ENCODE measurements at places on chromosomes 2 and 18.

GRCh38 chr2:61218817-61219170, 56.8 kb downstream of the C2orf74 start:
- no peak overlapping the region for H3K27ac ChIP-seq
- no peaks in the 10 kb centered on the region for H3K4me1 ChIP-seq
- H3K36me3 ChIP-seq = peaks cover 47% of the 10 kb centered on the region
- no peak for DNase-seq

- H3K4me1 ChIP-seq = peaks cover 23% of the 10 kb centered on the region
- H3K4me3 ChIP-seq = no peak overlapping the region
- no peaks in the 10 kb centered on the region for H3K27me3 ChIP-seq
- H3K36me3 ChIP-seq = peaks cover 69% of the 10 kb centered on the region
- H3K27ac ChIP-seq = no peak overlapping the region
These were observed 33.3 kb downstream of the POLR1A start for GRCh38 chr2:86072271-86072858.

- H3K27ac ChIP-seq = peak overlapping the region; percentile 96
- H3K4me1 ChIP-seq = peaks cover 19% of the 10 kb centered on the region
- no peaks in the 10 kb centered on the region for H3K36me3 ChIP-seq
- DNase-seq = peak; percentile 90
- H3K27me3 ChIP-seq = no peaks in the 10 kb centered on the region
These were observed 387.6 kb downstream of the FIGN start for GRCh38 chr2:163347982-163348856.

- DNase-seq = no peak
- no peak overlapping the region for H3K4me3 ChIP-seq
- no peaks in the 10 kb centered on the region for H3K27me3 ChIP-seq
These were observed 101.6 kb upstream of the MAP4K3 start for GRCh38 chr2:39538718-39539117.

DNA sequence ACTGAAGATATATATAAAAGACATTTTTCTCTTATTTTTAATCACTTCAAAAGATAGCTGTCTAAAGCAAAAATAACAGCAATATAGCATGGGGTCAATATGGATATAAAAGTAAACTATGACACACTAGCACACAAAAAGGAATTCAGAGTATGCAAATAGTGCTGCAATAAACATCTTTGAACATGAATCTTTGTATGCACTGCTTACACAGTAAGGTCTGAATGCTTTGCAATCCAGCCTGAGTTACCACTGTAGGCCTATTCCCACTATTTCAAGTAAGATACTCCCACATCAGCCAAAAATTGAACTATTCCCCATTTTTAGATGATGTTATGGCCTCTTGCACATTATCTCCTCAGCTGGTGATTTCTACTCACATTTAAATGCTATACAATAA, 27.4 kb upstream of the ERCC3 start:
- H3K27me3 ChIP-seq = no peaks in the 10 kb centered on the region
- no peak overlapping the region for H3K4me3 ChIP-seq
- no peaks in the 10 kb centered on the region for H3K4me1 ChIP-seq
- H3K27ac ChIP-seq = no peak overlapping the region

DNA sequence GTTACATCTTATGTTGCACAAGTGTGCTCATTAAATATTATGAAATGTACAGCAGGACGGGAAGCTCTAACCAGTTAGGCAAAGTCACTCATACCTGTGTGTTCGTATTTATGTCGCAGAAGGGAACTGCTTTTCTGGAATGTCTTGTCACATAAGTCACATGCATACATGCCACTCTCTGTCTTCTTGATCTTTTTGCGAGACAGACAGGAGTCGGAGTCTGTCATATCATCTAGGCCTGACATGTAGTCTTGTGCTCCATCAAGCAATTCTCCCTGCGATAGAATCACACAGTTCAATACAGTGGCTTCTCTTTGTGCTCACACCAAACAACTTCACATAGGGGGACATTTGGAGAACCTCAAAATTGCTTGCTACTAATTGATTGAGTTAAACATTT, 123.6 kb downstream of the ZEB2 start:
- H3K27me3 ChIP-seq = no peaks in the 10 kb centered on the region
- H3K27ac ChIP-seq = no peak overlapping the region
- DNase-seq = no peak

DNA sequence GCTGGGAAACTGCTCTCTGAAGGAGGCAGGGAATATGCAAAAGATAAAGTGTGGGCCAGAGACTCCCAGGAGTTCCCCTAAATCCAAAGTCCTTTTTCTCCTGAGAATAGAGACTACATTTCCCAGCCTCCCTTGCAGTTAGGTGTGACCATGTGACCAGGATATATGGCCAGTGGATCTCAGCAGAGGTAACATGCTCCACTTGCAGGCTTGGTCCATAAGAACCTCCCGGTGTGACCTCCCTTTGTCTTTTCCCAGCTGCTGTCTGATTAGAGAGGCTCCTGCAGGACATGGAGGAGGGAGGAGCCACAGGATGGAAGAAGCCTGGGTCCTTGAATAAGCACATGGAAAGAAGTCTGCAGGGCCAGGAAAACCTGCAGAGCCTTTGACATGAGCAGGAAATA, 76.2 kb downstream of the TGFA start:
- H3K27me3 ChIP-seq = no peaks in the 10 kb centered on the region
- H3K27ac ChIP-seq = no peak overlapping the region
- no peaks in the 10 kb centered on the region for H3K36me3 ChIP-seq
- DNase-seq = no peak

DNA sequence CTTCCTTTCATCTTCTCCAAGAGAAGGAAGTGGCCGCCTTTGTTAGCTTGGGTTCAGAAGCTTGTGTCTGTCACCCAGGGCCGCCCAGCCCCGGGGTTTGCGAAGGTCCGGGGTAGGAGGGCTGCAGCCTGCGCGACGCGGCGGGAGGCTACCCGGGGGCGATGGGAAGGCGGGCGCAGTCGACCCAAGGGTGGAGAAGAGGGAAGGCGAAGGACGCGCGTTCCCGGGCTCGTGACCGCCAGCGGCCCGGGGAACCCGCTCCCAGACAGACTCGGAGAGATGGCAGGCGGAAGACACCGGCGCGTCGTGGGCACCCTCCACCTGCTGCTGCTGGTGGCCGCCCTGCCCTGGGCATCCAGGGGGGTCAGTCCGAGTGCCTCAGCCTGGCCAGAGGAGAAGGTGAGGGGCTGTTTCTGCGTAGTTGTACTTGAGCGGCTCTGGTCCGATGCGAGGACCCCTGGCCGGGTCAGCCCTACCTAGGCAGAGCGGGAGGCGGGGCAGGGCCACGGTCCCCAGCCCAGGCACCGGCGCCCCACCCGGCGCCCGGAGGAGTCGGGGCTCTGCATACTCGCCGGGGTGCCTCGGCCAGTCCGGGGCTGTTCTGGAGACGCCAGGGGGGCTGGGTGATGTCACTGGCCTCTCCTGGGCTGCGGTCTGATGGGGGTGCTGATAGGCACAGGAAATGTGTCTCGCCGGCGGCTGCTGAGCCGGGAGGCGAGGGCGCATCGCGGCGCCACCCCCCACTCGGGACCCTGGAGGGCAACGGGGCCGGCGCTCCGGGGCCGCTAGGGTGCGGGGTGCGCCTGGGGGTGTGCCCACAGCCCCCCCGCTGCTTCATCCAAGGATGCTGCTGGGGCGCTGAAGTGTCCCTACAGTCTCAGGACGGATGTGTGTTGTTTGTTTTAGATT, at the start of gene QPCT:
Gene QPCT, plus strand, starts transcription at position 178 of the 909 bp plus-strand sequence. Its CDS starts 102 bp downstream, at position 280.
- no peak within 1 kb of the TSS for H3K4me3 ChIP-seq
- no peaks in the 10 kb centered on the region for H3K36me3 ChIP-seq
- DNase-seq = no peak

- DNase-seq = no peak
- no peaks in the 10 kb centered on the region for H3K27me3 ChIP-seq
- H3K4me1 ChIP-seq = no peaks in the 10 kb centered on the region
- no peak overlapping the region for H3K4me3 ChIP-seq
- H3K27ac ChIP-seq = no peak overlapping the region
These were observed 314.4 kb upstream of the ZEB2 start for GRCh38 chr2:144834363-144834762.

DNA sequence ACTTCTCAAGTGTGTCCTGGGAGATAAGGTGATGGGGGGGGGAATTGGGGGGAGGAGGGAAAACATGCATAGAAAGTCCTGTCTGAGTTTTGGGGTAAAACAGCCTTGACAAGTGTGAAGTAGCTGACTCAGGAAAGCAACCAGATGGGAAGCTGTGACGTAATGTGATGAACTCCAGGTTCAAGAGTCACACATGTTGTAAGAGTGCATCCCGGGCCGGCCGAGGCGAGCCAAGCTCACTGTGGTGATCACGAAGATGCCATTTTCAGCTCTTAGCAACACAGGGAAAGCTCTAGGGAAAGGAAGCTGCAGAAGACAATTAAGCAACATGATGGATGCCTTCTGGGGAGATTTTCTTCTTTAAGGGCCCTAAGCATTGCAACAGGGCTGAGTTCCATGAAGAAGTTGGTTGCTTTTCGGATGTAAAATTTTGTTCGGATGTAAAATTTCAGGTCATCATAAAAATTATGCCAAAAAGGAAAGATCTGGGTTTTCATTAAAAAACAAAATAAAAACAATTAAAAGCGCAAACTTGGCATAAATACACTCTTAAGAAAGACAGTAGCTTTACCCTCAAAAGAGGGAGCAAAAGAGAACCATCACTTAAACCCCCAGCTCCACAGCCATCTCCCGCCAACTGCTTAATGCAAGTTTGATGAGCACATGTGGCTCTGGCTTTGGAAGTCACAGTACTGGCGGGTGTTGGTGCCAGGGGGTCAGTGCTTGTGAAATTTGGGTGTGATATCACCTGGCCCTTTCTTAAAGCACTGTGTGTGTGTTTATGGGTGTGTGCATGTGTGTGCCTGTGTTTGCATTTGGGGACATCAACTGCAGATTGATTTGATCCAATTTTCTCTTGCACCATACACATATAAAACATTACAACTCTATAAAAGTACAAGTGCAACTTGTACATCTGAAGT, 19.1 kb downstream of the SERTAD2 start:
- no peak for DNase-seq
- H3K4me1 ChIP-seq = no peaks in the 10 kb centered on the region
- no peak overlapping the region for H3K4me3 ChIP-seq
- H3K27me3 ChIP-seq = no peaks in the 10 kb centered on the region

DNA sequence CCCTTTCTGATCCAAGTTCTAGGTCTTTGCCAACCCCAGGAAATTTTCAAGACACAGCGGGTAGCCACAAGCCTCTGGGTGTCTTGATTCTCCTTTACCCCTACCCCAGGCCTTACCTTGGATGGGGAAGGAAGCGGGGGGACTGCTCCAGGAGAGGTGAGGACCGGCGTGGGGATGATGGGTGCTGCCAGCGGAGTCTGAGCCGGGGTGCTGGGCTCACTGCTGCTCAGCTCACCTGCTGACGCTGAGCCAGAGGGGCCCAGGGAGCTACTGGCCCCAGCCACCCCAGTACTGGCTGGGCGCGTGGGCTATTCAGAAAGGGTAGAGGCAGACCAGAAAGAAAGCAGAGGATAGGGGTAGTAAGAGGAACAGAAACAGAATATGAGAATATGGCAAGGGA, 8.7 kb downstream of the DCTN1 start:
- no peak overlapping the region for H3K27ac ChIP-seq
- H3K4me1 ChIP-seq = no peaks in the 10 kb centered on the region
- no peaks in the 10 kb centered on the region for H3K27me3 ChIP-seq
- no peak for DNase-seq
- H3K36me3 ChIP-seq = peaks cover 38% of the 10 kb centered on the region
- H3K4me3 ChIP-seq = no peak overlapping the region

- DNase-seq = no peak
- H3K4me3 ChIP-seq = no peak overlapping the region
- H3K4me1 ChIP-seq = no peaks in the 10 kb centered on the region
- no peaks in the 10 kb centered on the region for H3K27me3 ChIP-seq
These were observed 106.9 kb upstream of the THOC1 start for GRCh38 chr18:374721-375168.

All from SJCRH30 (cell line).